ENCODE measurements at places on chromosomes 6 and 20.

DNA sequence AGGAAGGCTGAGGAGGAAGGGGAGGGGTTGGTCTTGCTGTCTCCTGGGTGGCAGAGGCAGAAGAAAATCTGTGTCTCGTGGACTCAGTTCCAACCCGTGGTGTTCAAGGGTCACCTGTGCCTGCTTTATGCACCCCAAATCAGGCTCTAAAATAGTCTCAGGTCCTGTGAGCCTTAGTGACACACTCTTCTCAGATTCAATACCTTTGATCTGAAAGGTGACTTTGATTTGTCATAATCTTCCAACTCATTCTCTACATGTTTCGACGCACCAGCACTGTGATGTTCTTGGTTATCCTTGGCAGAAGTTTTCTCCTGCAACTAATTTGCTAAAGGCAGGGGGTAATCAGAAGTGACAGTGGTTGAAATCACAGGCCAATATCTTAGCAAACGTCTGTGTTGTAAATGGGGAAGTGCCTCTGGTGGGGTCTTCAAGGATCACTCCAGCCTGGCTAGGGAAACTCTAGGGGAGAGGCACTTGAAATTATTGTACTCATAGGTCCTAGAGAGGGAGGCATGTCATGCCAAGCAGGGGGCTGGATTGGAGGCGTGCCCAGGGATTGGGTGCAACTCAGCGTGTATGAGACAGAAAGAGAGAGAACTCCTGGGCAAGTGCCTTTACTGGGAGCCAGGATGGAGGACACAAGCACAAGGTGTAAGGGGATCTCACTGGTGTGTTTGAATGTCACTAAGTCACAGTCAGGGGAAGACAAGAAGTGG, 19.0 kb upstream of the PRND start:
- no peak for DNase-seq

- no peak for DNase-seq
These were observed 29.8 kb downstream of the EPM2A start for GRCh38 chr6:145705561-145705960.

GRCh38 chr20:36866164-36866563, 9.8 kb upstream of the TLDC2 start:
- DNase-seq: no peak

GRCh38 chr6:131645846-131646245, 8.7 kb downstream of the ENPP3 start:
- no peak for DNase-seq

DNA sequence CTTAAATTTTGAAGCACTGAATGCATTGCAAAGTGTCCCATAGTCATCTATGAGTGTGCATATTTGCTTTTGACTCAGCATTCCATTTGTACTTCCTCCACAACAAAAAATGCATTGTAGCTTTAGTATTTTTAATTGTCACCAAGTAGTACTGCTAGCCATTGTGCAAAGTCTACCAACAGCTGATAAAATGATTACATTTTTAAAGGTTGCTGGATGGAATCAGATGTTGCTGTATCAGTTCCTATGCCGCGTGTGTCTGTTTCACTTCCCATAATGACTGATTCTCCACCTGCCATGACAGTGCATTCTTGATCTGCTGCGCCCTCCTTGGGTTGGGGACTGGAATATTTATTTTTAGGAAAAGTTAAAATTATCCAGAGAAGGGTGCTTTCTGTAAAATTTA, 41.2 kb downstream of the SLX4IP start:
- DNase-seq: no peak

DNA sequence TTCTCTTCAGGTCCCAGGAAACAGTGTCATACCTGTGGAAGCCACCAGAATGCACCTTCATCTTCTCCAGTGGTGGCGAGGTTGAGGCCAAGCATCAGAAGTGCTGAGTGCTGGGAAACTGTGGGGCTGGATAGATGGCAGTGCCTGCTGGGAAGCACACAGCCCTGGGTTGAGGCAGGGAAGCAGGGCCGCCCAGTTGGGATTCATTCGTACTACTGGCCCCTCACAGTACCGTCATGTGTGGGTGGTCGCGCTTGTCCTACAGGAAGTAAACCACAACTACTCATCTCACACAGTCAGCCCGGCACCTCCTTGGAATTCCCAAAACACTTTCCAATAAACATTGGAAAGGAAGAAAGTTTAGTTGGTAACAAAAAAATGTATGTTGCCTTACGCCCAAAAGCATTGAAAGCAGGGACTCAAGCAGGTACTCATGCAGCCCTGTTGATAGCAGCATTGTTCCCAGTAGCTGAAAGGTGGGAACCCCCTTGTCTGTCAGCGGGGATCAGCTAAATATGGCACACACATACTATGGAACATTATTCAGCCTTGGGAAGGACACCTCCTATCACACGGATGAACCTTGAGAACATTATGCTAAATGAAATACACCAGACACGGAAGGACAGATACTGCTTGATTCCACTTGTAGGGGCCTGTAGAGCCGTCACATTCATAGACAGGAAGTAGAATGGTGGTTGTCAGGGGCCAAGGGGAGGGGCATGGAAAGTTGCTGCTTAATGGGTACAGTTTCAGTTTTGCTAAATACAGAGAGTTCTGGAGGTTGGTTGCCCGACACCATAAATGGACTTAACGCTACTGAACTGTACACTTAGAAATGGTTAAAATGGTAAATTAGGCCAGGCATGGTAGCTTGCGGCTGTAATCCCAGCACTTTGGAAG, 162.7 kb downstream of the MTHFD1L start:
- no peak for DNase-seq

DNA sequence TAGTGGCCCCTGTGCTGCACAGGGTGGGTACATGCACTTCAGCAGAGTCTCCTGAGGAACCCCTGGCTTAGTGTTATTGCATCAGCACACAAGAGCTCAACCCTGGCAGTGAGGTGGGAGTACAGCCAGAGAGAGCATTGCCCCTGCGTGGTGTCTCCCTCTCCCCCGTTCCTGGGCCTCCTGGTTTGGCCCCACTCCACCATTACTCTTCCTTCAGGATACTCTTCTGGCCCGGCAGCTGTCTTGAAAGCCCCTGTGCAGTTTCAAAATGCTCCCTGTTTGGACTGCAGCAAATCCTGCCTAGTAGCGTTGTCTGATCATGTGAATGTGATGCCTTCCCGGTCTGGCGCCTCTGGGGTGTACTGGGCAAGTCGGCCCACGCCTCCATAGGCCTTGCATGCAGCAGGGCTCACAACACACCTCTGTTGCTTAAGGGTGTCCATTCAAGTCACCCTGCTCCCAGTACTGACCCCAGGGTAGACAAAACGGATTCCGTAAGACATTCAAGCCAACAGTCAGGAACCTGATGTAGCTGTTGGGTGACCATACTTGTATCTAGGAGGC, 32.1 kb downstream of the TXNDC5 start:
- DNase-seq: no peak

- DNase-seq: no peak
These were observed 261.4 kb upstream of the IRAK1BP1 start for GRCh38 chr6:78605909-78606446.

- DNase-seq: no peak
These were observed 4.1 kb upstream of the SPAG4 start for GRCh38 chr20:35611482-35611881.

DNA sequence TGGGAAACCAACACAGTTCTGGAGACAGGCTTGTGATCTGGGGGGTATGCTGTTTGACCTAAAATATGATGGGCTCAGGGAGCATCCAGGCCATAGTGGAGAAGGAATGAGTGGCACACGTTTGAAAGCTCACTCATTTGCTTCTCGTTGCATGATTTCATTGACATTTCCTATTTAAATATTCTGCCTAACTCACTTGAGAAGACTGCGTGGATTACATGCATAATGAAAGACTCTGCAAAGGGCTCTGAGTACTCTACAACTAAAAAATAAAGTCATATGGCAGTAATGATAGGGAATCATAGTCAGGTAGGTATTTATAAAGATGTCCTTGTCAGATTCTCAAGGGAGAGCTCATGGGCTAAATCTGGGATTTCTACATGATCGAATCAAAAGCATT, 117.9 kb downstream of the LAMP5 start:
- no peak for DNase-seq

GRCh38 chr6:111980971-111981840, 72.7 kb upstream of the CCN6 start:
- no peak for DNase-seq

GRCh38 chr6:144918073-144918472, 632.9 kb downstream of the UTRN start:
- DNase-seq: no peak

DNA sequence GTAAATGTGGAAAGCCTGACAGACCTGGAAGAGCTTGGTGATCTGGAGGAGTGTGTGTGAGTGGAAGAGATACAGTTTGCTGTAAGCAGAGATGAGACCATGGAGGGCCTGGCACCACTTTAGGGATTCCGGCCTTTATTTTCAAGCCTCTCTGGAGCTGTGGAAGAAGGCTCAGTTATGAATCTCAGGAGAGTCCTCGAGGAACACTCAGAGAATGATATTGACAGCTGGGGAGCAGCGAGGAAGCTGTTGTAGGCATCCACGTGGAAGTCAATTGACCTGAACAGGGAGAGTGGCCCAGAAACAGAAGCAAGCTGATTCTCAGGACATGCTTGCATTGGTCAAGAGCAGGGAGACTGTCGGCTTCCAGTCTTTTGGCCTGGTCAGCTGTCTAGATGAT, 108.4 kb upstream of the FOXQ1 start:
- no peak for DNase-seq

- DNase-seq: no peak
These were observed 48.7 kb upstream of the FOXQ1 start for GRCh38 chr6:1263039-1263849.

DNA sequence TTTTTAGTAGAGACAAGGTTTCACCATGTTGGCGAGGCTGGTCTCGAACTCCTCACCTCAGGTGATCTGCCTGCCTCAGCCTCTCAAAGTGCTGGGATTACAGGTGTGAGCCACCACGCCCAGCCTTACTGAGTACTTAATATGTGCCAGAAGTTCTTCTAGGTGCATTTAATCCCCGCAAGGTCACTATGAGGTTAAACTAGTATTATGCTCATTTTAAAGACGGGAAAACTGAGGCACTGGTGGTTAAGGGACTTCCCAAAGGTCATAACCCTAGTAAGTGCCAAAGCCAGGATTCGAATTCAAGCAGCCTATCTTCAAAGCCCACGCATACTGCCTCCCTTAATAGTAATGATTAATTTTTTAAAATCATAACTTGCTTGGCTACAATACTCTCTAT, 674 bp upstream of the CCM2L start:
- DNase-seq: no peak

DNA sequence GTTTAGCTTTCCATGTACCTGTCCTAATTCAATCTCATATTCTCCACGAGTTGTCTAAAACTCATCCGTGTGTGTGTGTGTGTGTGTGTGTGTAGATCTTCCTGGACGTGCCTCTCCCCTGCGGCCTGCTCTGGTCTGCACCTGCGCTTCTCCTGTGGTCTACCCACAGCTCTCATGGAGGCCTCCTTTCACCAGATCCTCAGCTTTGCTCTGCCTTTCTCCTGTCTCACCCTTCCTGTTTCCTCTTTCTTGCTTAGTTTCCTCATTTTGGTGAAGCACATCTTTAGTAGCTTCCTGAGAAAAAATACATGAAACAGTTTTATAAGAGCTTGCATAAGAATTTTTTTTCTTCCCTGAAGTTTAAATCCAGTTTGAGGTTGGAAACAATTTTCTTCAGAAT, 18.1 kb downstream of the SLX4IP start:
- no peak for DNase-seq

- no peak for DNase-seq
These were observed 169.5 kb upstream of the CENPW start for GRCh38 chr6:126170433-126170832.

DNA sequence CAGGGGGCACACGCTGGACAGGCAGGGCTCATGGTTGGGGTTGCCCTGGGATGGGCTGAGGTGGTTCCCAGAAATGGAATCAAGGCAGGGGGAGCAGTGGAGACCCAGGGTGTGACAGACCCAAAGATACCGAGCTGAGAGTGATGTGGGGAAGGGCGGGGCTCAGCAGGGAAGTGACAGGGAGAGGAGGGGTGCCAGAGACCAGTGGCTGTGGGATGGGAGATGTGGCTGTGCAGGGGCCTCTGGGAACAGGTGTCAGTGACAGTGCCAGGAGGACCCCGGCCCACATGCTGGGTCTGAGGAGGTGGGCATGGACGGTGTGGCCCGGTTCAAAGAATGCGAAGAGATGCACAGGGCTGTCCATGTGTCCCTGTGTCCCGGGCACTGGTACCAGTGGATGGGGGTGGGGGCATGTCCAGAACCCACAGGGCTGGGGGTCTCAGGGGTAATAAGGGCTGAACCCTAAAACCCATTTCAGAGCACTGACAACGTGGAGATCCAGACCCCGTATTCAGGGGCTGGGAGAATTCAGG, 1.0 kb downstream of the CABLES2 start:
- DNase-seq: no peak

DNA sequence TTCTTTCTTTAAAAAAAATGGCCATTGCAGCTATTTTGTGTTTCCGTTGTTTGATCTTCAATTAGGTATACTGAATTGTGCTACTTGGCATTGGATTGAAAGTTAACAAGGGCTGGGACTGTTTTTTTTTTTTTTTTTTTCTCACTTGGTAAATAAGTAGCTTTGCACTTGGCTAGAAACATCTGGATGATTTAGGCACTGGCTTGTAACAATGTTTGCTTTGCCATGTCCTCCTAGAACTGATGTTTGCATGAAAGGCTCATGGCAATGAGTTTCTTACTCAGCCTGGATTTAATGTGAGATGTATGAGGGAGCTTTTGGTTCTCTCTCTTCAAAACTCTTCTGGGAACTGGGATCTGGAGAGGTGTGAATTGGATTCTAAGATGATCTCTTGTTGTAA, 414.1 kb downstream of the CDH26 start:
- DNase-seq: no peak

DNA sequence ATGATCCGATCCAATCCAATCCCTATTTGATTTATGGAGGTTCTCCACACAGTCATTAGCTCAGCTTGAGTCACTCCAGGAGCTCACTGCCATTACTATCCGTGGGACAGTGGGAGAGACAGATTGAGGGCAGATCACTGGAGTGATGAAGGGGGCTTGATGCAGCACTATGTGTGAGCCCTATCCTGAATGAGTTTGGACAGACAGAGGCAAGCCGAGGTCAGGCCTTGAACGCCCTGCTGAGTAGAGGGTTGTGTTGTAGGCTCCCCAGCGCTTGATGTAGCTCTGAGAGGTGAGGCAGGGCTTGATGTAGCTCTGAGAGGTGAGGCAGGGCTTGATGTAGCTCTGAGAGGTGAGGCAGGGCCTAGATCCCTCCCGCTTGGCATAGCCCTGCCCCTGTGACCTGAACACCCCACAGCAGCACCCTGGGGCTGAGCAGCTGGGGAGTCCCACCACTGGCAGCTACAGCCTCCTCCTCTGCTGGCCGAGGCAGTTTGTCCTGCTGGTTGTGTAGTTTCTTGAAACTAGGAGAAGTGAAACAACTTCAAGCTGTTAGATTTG, 58.7 kb downstream of the ZFAND3 start:
- DNase-seq: no peak

DNA sequence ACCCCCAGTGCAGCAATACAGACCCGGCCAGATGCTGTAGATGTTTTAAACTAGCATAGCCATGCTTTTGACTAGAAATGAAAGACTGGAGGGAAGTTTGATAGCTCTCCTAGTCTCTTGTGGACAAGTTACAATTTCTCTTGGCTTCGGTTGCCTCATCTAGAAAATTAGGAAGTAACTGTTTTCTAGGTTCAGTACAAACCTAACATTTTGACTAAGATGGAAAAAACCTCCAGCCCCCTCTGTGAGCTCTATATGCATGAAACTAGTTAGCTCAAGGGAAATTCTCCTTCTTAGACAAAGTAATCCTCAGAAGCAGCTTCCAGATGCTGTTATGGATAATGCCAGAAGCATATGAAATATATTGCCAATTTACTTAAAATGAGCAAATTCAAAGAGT, 86.6 kb downstream of the RNF144B start:
- no peak for DNase-seq

Data from coronary artery (tissue), 2 donors.